Dermis microvascular lymphatic vessel endothelial cell (primary cell): ENCODE measurements at places on chromosomes 16 and 17.
A peak's percentile ranks its signal among the peaks of the same experiment; 100 is the strongest.

DNA sequence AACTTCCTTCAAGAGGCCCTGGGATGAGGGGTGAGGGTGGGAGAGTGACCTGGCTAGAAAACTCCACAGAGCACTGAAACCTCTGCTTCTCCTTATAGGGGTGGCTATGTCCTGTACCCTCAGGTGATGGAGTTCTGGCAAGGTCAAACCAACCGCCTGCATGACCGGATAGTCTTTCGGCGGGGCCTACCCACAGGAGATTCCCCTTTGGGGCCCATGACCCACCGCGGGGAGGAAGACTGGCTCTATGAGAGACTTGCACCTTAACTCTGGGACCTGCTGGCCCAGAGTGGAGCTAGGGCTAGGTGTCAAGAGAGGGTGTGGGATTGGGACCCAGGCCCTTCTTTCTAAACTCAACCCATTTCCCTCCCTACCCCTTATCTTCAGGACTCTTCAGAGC is 5.1 kb downstream of the PNPO start:
- DNase-seq: no peak

GRCh38 chr16:9425236-9425635 is 333.8 kb downstream of the HAPSTR1 start:
- no peak for DNase-seq

DNA sequence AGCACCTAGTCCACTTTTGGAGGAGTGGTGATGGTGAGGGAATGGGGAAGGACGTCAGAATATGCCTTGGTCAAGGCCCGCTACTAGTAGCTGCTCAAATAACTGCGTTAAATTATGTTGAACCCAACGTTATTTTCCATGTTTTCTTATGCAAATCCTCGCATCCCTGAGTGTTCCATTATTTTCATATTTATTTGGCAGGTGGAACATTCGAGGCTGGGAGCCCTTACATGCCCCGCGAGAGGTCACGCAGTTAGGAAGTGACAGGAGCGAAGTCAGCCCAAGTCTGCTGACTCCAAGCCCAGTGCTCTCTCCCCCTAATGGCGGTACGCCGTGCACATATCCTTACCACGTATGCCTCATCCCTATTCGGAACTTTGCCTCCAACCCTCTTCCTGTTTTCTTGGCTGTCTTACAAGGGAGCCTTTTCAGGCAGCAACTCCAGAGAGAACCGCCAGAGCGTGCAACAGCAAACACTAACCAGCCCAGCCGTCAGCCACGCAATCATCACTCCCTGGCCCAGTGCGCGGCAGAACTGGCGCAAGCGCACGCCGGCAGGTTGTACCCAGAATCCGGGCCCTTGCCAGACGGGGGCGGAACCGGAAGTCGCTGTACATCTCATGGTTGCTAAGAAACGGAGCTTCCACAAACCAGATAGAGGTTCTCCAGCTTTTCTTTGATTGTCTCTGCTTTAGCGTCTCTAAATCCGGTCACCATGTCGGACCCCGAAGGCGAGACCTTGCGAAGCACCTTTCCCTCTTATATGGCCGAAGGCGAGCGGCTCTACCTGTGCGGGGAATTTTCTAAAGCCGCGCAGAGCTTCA is at the start of gene ODAD4:
ODAD4 (plus strand) TSS at position 609 of the 824 bp plus-strand sequence; CDS start at position 716, 107 bp downstream.
- peak; percentile 97 for DNase-seq

GRCh38 chr17:49130891-49131290 is 1.7 kb upstream of the B4GALNT2 start:
- DNase-seq: no peak
